ENCODE measurements at places on chromosomes 2 and 18.

- peak; percentile 92 for DNase-seq
- no peaks in the 10 kb centered on the region for H3K36me3 ChIP-seq
- peaks cover 16% of the 10 kb centered on the region for H3K4me1 ChIP-seq
- H3K27me3 ChIP-seq = no peaks in the 10 kb centered on the region
These were observed at the start of gene SNED1 for GRCh38 chr2:240997856-240998705. Gene SNED1, plus strand, starts transcription at chr2:240998618. Its CDS starts 220 bp downstream, at chr2:240998838.

GRCh38 chr2:101884423-101884822 is 107.3 kb upstream of the IL1R2 start:
- H3K27me3 ChIP-seq = no peaks in the 10 kb centered on the region
- no peak overlapping the region for H3K4me3 ChIP-seq
- H3K4me1 ChIP-seq = peaks cover 3% of the 10 kb centered on the region
- no peak for DNase-seq
- no peaks in the 10 kb centered on the region for H3K36me3 ChIP-seq

- H3K27me3 ChIP-seq = no peaks in the 10 kb centered on the region
- H3K4me1 ChIP-seq = no peaks in the 10 kb centered on the region
- H3K4me3 ChIP-seq = no peak overlapping the region
- H3K36me3 ChIP-seq = no peaks in the 10 kb centered on the region
- H3K27ac ChIP-seq = no peak overlapping the region
- no peak for DNase-seq
These were observed 86.1 kb downstream of the TRIP12 start for GRCh38 chr2:229835596-229836283.

DNA sequence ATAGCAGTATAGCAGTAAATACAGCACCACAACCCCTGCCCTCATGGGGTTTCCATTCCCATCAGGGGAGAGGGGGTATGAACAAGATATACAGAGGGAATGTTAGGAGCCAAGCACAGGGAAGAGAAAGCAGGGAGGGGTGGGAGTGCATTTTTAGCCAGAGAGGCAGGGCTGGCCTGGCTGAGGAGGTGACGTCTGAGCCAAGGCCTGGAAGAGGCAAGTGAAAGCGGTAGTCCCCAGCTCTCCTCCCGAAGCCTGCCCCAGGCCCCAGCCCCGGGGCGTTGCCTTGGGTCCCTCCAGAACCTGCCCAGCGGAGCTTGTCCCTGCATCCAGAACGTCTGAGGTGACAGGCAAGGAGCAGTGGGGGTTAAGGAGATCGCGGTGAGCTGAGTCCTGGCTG is 45.1 kb upstream of the FOSL2 start:
- H3K4me1 ChIP-seq = no peaks in the 10 kb centered on the region
- no peaks in the 10 kb centered on the region for H3K27me3 ChIP-seq
- no peak overlapping the region for H3K4me3 ChIP-seq
- no peaks in the 10 kb centered on the region for H3K36me3 ChIP-seq
- DNase-seq = no peak
- H3K27ac ChIP-seq = no peak overlapping the region

DNA sequence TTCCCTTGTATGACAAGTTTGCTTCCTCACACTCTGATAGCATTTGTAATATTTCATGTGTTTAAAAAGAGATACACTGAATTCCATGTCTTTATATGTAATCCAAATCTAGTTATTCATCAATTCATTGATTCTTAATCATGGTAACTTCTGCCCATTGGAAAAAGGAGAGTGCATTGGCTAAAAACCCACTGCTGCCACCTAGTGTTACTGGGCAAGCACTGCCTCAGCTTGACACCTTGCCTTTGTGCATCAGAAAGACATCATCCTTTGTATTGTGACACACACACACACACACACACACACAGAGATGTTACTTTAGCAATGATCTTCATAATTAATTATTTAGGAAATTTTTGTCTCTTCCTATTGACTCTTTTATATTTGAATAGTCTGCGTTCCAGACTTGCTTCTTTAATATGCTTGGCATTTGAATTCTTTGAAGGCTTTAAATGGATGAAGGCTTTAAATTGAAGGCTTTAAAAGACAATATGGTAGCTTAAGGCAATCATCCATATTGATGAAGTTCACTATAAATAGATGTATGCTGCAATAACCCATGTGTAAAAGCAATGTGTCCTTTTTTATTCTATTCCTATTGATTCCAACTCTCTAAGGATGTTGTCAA is 414.2 kb upstream of the CHST9 start:
- H3K27me3 ChIP-seq = no peaks in the 10 kb centered on the region
- DNase-seq = peak; percentile 17
- no peaks in the 10 kb centered on the region for H3K4me1 ChIP-seq
- H3K4me3 ChIP-seq = no peak overlapping the region

DNA sequence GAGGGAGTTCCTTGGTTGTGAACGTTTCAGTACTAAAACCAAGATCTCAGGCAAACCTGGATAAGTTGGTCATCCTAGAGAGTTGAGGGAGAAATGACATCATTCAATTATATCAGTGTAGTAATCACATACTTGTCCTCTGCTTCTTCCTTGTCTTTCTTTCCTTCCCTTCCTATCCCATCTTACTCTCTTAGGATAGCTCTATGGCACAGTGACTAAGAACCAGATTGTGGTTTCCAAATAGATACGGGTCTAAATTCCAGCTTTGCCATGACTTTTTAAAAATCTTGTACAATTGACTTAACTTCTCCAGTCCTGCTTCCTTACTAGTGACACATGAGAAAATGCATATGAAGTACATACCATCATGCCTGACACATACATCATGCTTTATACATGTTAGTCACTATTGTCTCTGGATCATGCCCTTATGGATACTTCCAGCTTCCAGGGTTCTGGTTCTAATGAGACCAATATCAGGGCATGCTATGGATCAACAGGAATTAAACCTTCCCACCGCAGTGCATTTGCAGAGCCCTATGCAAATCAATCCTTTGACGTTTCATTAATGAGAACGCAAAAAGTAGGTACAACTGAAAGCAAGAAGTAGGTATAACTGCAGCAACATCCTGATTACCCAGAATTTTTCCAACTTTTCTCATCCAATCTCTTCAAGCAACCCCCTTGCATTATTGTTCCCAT is 168.0 kb upstream of the KLF7 start:
- DNase-seq = no peak
- H3K27me3 ChIP-seq = no peaks in the 10 kb centered on the region
- H3K4me1 ChIP-seq = no peaks in the 10 kb centered on the region
- no peaks in the 10 kb centered on the region for H3K36me3 ChIP-seq
- no peak overlapping the region for H3K4me3 ChIP-seq
- H3K27ac ChIP-seq = peak overlapping the region; percentile 92
